GM18507 (cell line): ENCODE measurements at places on chromosomes 3 and 15.

DNA sequence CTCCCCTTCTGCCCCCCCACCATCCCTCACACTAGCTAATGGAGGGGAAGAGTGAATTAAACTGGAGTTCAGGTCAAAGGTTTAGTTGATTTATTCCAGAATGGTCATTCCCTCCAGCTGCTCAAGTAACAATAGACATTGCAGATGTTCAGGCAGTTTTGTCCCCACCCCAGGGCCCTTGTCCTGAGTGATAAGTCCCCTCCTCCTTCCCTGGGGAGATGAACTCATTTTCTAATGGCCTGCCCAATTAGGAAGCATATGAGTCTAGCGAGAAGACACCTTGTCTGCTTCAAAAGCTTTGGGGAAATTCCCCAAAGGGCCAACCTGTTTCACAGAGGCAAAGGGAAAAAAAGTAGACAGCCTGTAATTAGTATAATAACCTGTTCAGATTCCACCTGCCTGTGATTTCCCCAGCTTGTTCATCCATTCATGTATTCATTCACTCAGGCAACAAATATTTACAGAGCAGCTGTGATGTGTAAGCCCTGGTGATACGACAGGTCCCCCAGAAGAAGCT lies 165.3 kb downstream of the SHQ1 start:
- no peak for DNase-seq

- DNase-seq = no peak
Measured at GRCh38 chr3:147360646-147361453, 45.5 kb downstream of the ZIC4 start.

GRCh38 chr3:104040896-104041295 lies 1325.8 kb upstream of the ALCAM start:
- no peak for DNase-seq

GRCh38 chr3:101867511-101867910 lies 18.2 kb downstream of the NFKBIZ start:
- no peak for DNase-seq

DNA sequence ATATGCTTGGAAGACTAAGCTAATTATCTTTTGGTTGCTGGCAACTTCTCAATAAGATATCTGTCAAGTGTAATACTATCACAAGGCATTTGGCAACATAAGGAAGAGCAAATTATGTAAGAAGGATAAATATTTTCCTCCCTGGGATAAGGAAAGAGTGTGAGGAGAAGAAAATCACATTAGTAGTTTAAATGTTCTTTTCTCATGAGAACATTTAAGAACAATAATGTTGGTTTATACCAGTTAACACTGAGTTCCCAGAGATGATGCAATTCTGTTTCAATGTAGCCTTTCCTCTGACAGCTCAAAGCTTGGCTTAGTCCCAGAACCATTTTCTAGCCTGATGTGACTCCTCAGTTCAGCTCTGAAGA lies 66.1 kb upstream of the NPHP3 start:
- DNase-seq = no peak

DNA sequence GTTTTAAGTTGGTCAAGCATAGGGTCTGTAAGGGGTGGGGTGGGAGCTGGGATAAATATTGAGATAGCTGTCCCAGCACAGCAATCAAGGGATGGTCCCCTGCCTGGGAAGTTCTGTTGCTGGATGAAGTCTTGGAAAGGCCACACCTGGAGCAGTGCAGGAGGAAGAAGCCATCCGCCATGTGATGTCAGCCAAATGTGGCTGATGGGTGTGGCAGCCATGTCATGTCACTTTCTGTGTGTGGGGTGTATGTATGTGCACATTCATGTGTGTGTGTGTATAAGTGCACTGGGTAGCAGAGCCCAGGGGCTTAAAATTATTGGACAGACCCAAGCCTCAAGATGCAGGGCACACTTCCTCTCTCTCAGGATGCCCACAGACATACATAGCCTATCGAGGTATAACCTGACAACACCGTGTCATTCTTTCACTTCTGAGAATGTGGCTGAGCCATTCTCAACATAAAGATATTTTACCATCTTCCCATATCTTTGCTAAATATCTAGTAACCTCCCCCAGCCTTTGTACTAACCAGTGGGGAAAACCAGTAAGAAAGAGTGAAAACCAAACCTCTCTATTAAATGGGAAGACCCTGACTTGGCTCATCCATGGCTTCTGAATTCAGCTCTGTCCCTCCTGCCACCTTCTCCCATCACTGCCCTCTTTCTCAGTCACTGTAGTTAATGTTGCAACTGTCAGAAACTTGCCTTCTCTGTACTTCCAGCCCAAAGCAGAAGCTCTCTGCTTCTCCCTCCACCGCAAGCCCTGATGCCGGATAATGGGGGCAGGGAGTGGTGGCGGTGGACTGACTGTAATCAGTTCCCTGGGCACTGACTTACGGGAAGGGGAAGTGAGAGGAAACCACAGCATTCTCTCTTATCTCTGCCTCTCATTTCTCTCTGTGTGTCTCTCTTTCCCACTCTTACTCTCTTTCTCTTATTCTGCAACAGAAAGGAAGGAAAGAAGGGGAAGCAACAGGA lies 11.2 kb downstream of the TNFSF10 start:
- DNase-seq = no peak

DNA sequence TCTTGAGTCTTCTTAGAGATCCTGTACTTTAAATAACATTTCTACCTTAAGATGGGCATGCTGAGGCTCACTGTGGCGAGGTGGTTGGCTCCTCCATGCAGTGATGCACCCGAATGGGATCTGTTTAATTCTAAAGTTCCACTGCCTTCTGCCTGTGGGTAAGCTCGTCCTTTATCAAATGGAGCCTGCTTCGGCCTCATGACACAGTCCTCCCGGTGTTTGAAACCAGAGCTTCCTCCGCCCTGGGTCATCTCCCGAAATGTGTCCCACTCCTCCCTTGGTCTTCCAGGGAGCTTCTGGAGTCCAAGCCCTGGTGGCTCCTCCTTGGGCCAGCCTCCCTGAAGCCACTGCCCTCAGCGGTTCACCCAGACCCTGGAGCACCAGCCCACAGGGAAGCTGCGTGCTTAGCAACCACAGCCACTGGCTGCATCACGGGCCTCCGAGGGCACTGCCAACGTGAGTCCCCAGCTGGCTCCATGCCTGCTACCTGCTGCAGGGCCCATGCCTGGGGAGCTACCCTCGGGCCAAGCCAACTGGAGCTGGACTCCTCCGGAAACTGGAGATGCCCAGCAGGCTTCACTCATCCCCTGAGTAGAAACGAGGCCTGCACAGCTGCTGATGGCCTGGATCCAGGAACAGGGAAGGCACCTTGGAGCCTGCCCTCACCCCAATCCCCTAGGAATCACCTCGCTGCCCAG lies 3.3 kb downstream of the RHCG start:
- no peak for DNase-seq

DNA sequence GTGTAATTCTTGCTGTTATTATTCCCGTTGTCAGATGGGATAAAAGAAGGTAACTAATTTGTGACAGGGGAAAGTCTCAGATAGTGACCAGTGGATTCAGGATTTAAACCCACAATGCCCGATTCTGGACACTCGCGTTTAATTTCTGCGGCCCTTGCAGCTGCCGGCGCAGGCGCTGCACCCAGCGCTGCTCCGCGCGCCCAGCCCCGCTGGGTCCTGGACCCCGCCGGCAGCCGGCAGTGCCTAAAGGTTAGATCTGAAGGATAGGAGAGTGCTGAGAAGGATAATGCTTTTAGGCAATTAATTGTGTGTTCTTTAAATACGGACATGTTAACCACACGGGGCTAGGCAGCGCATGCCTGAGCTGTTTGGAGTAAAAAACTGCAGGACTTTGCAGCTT lies 3.6 kb upstream of the MKRN3 start:
- no peak for DNase-seq

DNA sequence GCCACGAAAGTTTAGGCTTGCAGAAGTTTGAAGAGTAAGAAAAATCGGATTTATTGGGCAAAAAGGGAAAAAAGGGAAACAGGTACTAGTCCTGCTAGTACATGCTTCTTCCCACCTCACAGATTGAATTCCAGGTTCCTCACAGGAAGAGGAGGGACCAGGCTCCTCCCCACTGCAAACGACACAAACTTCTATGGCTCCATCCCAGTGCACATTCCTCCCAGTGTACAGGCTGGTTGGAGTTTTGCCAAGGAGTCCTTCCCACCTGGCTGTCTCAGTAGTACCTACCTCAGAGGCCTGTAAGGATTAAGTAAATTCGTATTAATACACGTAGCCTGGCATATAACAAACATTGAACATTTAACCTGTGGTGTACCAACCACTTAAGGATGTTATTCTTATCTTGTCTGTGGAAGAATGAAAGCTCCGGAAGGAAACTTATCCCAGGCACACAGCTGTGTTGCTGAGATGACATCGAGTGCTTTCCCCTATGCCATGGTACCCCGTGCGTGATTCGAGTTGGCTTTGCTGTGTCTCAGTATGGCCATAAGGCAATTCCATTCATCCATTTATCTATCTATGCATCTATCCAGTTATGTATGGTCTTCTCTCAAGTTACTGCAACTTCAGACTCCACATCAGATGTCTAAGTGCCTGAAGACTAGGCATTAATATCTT lies 294.3 kb downstream of the LRTM1 start:
- no peak for DNase-seq

- no peak for DNase-seq
Measured at GRCh38 chr3:186526256-186526606, 17.9 kb downstream of the CRYGS start.

GRCh38 chr15:57112178-57112577 lies 193.7 kb downstream of the TCF12 start:
- DNase-seq = no peak

GRCh38 chr3:97089621-97090020 lies 275.2 kb downstream of the EPHA6 start:
- DNase-seq = no peak

- DNase-seq = no peak
Measured at GRCh38 chr3:7602297-7602696, 741.4 kb downstream of the GRM7 start.

- DNase-seq = no peak
Measured at GRCh38 chr15:30984118-30984517, 7.3 kb downstream of the MTMR10 start.

DNA sequence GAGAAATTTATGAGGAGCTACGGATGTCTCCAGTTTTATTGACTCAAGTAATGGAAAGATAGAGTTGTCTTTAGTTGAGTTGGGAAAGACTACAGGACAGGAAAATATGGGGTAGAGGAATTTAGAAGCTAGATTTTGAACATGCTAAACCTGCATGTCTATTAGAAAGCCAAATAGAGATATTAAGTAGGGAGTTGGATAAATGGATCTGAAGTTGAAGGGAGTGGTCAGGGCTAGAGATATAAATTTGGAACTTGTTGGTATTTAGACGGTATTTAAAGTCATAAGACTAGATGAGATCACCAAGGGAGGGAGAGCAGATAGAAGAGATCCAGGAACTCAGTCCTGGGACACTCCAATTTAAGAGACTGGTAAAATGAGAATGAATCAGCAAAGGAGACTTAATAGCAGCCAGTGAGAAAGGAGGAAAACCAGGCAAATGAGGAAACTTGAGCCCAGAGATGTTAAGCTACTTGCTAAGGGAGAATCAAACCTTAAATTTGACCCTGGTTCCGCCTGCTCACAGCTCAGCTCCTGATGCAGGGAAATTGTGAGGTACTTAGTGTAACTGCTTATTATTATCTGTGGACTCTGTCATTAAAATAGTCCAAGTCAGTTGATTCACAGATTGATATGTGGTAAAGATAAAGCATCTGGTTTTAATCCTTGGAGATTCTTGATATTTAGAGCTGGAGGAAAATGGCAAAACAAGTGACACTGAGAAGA lies 35.8 kb downstream of the ABI3BP start:
- no peak for DNase-seq

GRCh38 chr3:149160754-149161300 lies 31.4 kb downstream of the HPS3 start:
- no peak for DNase-seq

DNA sequence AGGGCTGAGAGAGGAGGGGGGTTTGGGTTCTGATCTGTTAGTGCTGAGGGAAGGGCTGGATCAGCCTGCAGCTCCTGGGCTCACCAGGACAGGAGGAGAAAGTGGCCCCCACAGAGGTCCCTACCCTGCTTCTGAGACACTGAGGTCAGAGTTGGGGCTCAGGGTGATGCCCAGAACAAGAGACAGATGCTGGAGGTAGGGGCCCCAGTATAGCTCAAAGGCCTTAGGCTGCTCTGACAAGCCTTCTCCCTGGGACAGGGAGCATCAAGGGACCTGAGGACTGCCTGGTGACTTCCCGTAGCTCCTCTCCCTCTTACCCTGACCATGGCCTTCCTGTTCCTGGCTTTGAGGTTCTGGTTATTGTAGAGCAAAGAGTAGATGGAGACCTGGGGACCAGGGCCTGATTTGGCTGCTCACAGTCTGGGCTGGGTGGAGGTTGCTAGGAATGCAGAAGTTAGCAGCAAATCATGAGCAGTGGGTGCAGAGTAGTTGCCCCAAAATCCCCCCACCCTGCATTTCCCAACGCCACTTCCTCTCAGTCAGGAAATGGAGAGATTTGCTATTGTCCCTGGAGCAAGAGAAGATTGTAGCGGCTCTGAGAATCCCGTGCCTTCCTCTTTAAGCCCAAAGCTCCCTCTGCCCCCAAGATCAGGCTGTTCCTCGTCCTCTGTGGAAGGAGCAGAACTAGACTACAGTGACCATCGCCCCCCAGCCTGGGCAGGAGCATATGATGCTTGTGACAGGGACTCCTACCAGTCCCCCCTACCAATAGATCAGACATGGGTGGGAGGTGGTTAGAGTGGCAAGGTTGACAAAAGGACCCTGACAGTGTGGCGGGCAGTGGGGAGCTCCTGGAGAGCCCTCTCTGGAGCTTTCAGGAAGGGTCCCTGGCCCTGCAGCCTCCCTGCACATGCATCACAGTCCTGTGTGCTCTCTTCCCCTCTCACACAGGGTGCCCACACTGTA lies 47.4 kb upstream of the SEC22A start:
- no peak for DNase-seq

DNA sequence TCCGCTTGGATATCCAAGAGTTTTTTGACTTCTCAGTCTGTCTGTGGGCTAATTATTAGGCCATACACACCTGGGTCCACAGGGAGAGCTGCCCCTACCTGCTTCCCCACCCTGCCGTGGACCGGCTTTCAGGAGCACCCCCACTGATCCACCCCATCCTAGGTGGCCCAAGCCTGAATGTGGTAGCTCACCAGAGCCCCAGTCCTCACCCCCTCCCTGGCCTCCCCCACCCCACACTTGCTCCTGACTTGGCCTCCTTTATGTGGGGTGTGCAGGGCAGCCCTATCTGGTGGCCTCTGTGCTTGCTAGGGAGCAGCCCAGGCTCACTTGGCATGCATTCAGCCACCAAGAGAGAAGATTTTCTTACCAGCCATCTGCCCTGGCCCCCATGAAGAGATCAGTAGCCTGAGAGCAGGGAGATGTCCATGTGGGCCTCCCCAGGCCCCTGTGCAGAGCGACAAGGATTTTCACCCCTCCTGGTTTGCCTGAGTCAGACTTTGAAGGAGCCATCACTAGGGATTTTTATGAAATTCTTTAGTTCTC lies 11.2 kb downstream of the LRRK1 start:
- DNase-seq = no peak
